NCI-H1436 treated with DMSO at 0.1 percent for 48 hours (cell line): ENCODE measurements at places on chromosomes 16 and 17.

DNA sequence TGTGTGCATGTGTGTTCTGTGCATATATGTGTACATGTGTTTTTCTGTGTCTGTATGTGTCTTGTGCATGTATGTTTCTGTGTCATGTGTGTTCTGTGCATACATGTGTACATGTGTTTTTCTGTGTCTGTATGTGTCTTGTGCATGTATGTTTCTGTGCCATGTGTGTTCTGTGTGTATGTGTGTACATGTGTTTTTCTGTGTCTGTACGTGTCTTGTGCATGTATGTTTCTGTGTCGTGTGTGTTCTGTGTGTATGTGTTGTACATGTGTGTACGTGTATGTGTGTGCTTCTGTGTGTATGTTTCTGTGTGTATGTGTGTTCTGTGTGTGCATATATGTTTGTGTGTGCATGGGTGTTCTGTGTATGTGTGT lies 8.4 kb upstream of the RAB37 start:
- DNase-seq, result no peak

DNA sequence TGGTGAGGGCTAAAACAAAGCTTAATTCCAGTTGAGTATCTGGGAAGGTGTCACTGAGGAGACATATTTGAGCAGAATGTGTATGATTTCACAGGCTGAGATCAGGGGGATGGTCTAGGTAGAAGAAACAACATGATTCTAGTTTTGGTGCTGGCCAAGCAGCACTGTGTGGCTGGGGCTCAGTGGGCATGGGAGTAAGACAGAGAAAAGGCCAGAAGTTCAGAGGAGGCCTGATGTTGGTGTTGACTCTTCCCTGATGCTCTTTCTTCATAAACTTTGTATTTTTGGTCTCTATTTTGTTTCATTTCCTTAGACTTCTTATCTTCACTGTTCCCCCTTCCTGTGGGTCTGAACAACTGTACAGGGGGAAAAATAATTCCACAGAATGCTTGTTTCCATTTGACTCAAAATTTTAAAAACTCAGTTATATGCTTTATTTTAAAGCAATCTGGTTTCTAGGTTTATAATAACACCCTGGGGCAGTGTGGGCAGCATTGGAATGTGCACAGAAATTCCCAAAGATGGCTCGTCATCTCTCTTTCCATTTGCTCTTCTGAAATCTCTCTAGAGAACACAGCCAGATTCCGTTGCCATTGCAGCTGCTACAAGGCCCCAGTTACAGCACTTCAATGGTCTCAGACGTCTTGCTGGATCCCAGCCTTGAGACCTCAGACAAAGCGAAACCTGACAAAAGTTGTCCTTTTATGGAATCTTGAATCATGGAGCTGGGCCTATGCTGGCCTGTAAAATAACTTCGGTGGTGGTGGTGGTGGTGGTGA lies 68.3 kb downstream of the SNX11 start:
- no peak for DNase-seq

GRCh38 chr17:7912927-7913524 lies 3.1 kb downstream of the RNF227 start:
- peak; percentile 32 for DNase-seq

GRCh38 chr17:81825841-81826466 lies 7.1 kb downstream of the MCRIP1 start:
- DNase-seq, result no peak

DNA sequence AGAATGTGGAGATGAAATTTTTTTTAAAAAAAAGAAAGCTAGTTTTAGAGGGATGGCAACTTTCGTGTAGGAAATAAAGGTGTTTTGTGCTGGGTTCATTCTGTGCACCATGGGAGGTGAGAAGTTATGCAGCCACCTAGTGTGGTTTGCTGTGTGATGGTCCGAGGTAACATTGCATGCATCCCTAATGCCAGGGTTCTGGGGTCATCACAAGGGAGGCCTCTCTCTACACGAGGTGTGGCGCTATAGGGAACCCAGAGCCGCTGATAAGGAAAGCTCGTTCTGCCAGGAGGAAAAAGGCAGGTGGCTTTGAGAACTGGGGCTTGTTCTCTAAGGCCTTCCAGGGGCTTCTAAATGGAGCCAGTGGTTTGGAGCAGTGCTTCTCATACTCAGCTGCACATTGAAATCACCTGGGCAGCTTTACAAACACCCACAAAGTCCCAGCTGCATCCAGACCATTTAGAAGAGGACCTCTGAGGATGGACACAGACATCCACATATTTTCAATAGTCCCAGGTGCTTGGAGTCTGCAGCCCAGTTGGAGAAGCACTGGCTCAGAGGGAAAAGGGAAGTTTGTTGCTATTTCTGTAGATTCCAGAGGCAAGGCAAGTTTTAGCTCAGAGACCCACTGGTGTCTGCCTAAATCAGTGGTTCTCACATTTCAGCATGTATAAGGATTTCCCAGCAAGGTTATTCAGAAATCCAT lies 43.5 kb downstream of the VPS35L start:
- no peak for DNase-seq

GRCh38 chr17:55294042-55294751 lies 29.4 kb downstream of the HLF start:
- no peak for DNase-seq

GRCh38 chr17:73591296-73592078 lies 52.8 kb downstream of the SDK2 start:
- peak; percentile 48 for DNase-seq

DNA sequence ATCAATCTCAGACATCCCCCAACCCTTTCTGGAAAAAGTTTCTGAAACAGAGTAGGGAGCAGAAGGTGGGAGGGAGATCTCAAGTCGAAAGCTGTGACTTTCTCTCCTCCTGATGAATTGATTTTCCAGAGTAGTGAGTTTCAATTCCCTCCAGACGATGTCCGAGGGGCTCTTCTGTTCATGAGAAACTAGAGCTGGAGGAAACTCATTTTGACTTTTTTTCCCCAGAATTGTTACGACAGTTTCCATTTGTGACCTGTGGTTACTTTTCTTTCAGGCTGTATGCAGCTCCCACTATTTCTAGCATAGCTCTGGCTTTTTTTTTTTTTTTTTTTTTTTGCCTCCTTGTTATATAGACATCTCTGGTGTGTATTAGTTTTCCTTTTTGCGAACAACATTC lies 422.1 kb upstream of the SALL1 start:
- DNase-seq, result no peak

DNA sequence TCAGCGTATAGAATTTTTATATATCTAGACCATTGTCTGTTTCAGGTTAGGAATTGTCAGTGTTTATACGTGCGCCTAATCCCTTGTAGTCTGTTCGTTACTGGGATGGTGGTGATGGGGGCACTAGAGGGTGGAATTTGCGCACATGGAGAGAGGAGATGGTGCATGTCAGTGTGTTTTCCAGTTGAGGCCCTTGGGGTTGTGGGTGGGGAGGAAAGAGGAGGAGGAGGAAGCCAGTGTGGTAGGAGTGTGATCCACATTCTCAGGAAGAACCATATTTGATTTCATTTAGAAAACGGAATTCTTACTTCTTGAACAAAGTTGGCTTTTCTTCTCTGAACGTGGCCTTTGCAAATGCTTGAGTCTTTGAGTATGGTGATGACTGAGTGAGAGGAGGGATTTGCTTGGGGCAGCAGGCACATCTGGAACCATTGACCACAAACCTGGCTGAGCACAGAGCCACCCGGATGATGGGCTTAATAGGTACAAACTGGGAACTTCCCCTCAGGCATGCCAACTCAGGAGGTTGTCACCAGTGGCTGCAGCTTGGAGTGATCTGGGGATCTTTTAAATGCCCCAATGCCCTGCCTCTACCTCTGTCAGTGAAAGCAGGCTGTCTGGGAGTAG lies 98.9 kb downstream of the PRKCB start:
- no peak for DNase-seq

DNA sequence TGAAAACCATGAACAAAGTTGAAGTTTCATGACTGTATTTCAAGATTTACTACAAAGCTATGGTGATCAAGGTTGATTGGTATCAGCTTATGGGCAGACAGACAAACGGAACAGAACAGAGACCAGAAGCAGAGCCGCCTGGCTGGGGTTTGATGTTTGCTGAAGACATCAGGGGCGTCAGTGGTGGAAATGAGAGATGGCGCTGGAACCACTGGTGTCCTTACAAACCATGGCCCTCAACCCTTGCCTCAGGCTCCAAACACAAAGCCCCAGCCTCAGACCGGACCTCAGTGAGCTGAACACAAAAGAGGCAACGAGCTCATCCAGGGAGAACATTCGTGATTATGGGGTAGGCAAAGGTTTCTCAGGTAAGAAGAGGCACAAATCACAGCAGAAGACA lies 113.0 kb upstream of the METRNL start:
- no peak for DNase-seq

DNA sequence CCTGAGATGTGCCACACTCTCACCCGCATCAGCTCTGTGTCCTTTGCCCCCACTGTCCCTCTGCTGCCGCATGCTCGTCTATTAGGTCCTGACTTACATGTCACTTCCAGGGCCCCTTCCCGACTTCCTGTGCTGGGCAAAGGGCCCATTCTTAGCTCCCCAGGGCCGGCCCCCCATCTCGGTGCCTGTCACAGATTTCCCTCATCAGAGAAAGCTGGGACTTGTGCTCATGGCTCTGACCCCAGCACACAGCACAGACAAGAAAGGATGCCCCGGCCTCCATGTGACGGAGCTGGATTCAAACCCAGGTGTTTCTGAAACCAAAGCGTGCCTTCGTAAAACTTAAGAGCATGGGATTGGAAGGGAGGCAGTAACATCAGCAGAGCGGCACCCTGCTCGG lies 5.9 kb upstream of the MAPK7 start:
- DNase-seq, result no peak

- DNase-seq, result no peak
Measured at GRCh38 chr16:4090351-4090851, 25.8 kb downstream of the ADCY9 start.

DNA sequence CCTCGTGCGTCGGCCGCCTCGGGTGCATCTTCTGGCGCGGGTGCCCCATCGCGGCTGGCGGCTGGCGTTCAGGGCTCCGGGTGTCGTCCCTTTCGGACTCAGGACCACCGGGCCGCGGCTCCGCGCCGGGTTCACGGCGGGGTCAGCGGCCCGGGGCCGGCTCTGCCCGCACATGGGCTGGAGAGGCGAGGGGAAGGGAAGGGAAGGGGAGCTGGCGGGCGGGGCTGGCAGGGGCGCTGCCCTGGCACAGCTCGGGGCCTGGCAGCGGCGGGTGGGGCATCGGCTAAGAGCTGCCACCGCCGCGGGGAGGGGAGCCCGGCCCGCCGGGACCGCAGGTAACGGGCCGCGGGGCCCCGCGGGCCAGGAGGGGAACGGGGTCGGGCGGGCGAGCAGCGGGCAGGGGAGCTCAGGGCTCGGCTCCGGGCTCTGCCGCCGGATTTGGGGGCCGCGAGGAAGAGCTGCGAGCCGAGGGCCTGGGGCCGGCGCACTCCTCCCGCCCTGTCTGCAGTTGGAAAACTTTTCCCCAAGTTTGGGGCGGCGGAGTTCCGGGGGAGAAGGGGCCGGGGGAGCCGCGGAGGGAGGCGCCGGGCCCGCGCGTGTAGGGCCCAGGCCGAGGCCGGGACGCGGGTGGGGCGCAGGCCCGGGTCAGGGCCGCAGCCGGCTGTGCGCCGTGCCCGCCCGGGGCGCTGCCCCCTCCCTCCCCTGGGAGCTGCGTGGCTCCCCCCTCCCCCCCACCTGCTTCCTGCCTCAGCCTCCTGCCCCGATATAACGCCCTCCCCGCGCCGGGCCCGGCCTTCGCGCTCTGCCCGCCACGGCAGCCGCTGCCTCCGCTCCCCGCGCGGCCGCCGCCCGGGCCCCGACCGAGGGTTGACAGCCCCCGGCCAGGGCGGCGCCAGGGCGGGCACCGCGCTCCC lies 646 bp downstream of the HIC1 start:
- no peak for DNase-seq

DNA sequence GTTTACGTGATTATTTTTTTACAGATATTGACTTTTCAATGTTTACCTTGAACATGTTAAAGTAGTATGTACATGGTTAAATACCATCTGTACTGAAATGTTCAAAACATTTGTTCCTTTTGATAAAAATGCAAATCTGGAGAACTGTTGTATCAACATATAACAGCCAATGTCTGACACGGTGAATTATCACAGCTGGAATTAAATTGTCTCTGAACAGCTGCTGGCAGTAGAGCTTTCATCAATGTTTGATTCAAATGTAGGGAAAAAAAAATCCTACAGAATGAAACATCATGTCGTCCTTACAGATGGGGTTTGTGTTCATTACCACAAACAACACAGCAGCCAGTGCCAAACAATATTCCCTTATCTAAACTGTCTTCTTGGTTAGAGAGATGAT lies 79.9 kb downstream of the TOX3 start:
- no peak for DNase-seq

- DNase-seq, result no peak
Measured at GRCh38 chr17:67425571-67426160, 48.6 kb downstream of the PITPNC1 start.

DNA sequence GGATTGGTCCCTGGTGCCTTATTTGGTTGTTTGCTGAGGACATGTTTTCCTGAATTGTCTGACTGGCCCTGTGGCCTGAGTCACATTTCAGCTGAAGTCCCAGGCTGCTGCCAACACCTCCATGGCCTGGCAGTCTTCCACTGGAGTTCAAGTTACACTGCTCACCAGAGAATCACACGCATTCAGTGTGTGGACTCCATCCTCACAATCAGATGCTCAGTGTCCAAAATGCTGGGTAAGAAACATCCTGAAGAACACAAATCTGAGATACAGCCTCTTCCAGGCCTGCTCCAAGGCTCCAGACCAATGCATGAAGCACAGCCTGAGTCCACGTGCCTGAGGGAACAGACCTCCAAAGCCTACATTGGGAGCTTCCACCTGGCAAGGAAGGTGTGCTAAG lies 19.2 kb downstream of the CD300LB start:
- no peak for DNase-seq

DNA sequence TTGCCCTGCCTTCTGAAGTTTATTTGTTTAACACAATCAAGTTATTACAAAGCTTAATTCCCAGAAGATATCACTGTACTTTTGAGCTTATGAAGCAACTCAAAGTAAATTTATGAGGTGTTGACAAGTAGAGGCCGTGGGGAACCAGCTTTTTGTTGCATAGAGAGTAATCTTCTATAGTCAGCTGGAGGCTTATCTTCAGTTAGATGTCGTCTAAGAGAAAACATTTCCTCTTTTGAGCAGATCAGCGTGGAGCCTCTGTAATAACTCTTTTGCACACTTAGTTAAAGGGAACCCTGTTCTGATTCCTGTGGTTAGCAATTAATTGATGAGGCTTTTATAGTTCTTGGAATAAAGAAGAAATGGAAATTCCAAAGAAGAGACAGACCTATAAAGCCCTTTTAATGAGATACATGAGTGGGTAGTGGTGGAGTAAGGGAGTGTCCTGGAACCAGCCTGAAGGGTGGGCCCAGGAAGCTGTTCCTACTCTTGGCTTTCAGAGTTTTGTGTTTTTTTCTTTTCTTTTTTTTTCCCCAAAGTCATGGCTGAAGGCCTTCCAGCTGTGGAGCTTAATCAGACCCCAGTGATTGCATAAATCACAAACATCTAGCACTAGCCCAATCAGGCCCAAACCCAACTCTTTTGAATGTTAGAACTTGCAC lies 28.9 kb upstream of the MAP3K14 start:
- no peak for DNase-seq

GRCh38 chr17:57418463-57419246 lies 162.3 kb downstream of the MSI2 start:
- DNase-seq, result no peak
